ENCODE measurements at places on chromosomes 7 and 10.

GRCh38 chr7:135463908-135464307 lies 46.0 kb downstream of the CNOT4 start:
- DNase-seq: no peak

DNA sequence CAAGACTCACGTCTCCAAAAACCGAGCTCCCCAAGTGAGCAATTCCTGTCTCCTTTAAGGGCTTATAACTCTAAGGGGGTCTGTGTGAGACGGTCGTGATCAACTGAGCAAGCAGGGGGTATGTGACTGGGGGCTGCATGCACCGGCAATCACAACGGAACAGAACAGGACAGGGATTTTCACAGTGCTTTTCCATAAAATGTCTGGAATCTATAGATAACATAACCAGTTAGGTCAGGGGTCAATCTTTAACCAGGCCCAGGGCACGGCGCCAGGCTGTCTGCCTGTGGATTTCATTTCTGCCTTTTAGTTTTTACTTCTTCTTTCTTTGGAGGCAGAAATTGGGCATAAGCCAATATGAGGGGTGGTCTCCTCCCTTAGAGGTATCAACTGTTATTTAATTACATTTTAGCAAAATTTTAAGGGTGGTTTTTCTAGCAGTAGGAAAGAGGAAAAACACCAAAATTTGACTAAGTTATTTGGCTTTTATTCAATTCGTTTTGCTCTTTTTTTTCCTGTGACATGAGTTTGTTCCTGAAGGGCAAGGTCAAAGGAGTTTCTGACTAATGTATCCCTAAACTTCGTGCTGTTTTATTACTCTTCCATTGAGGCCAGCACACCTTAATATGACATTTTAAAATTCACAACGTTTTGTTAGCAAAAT lies 121.4 kb upstream of the SEC61G start:
- DNase-seq: no peak

DNA sequence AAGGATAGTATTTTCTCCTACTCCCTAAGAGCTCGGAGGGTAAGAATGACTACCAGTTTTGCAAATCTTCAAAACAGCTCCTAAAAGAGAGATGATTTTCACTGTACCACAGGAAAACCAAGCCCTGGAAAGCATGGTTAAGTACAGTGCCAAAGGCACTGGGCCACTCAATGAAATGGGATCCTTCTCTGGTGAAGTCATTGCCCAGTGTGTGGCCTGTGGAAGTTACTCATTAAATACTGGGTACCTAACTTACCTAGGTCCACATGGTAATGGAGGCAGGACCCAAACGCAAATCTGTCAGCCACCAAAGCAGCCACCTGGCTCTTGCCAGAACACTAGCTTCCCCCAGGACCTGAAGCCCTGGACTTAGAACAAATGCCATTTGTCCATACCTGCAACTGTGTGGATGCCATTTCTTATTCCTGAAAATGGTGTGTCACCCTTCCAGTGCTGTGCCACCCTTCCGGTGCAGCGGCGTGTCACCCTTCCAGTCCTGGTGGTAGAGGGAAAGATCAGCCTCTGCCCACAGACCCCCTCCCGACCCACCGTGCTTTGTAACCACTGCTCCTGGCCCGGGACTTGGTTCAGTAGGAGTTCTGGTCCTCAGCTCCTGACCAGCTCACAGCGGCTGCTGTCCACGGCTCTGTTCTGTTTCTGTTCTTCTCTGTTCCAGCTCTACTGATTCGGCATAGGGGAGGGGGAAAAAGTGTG lies 659.2 kb downstream of the SDK1 start:
- no peak for DNase-seq

DNA sequence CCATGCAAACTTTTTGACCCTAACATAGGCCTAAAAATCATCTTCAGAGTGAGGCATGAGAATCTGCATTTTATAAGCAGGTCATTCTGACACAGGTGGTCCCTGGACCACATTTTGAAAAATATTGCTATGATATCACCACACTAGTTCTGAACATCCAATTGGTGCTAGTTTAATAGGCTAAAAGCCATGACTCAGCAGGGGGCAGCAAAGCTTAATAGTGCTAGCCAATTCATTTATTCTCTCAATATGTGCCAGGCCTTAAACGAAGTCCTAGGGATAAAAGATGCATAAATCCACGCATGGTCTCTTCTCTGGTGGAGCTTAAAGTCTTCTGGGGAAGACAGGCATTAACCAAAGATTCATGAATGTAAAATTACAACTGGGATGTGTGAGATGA lies 10.2 kb upstream of the SLC25A28 start:
- DNase-seq: peak; percentile 52

GRCh38 chr10:84077768-84078167 lies 61.5 kb upstream of the GHITM start:
- DNase-seq: no peak

- no peak for DNase-seq
Measured at GRCh38 chr7:157612664-157613561, 276.1 kb downstream of the DNAJB6 start.

- DNase-seq: peak; percentile 93
Measured at GRCh38 chr10:126207313-126207771, 180.9 kb downstream of the ADAM12 start.

GRCh38 chr7:93720106-93720505 lies 145.6 kb upstream of the CALCR start:
- DNase-seq: no peak
